Retinal pigment epithelial cell (primary cell): ENCODE measurements at places on chromosomes 12 and 14.

DNA sequence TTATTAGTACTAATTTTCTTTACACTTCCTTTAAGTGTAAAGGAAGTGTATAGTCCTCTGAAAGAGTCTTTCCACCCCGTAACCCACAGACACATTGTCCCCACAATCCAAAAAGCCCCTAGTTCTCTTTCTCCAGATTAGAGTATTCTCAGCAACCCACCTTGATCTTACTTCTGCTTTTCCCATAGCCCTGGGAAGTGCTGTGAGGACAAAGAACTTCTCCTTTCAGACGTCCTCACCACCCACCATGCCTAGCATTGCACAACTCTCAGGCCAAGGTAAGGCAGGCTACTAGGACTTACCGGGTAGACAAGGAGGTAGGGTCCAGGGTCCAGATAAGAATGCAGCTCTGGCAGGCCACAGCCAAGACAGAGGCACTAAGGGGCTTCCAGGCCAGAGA, 7.4 kb downstream of the AAAS start:
- no peak for DNase-seq

GRCh38 chr12:85036733-85037132, 582 bp downstream of the LRRIQ1 start:
- DNase-seq = no peak

DNA sequence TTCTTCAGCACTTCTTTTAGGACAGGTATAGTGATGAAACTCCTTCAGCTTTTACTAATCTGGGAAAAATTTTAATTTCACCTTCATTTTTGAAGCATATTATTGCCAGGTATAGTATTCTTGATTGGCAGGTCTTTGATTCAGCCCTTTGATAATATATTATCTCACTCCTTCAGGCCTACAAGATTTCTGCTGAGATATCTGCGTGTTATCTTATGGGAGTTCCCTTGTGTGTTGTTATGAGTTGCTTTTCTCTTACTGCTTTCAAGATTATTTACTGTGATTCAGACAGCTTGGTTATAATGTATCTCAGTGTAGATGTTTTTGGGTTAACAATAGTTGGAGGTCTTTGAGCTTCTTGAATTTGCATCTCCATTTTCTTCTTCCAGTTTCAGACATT, 87.4 kb downstream of the ATF7IP start:
- no peak for DNase-seq

DNA sequence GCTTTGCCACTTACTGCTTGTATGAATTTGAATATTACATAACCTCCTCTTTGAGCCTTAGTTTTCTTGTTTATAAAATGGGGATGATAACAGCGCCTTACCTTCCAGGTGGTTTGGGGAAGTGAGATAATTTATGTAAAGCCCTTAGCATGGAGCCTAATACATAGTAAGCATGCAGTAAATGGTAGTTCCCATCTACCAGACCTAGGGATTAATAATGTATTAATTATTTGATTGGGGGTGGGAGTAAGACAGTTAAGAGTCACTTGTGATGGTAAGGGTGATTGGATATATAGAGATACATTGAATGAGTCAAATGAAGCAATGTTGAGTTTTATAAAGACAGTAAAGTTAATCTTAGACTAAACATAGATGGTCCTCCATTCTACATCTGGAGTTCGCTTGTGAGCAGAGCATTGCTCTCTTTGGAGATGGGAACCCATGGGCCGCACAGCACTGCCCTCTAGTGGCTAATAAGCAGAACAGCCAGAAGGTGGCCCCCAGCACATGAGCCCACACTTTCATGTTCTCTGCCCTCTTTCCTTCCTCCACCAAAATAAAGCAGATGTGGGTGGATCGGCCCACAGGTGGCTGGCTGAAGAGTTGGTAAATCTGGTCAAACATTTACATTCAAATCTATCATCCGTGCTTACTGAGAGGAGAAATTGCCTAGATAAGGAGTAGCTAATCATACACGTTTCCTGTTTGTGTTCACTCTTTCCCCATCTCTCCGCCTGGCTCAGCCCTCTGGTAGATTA, 26.5 kb upstream of the TAMALIN start:
- no peak for DNase-seq

DNA sequence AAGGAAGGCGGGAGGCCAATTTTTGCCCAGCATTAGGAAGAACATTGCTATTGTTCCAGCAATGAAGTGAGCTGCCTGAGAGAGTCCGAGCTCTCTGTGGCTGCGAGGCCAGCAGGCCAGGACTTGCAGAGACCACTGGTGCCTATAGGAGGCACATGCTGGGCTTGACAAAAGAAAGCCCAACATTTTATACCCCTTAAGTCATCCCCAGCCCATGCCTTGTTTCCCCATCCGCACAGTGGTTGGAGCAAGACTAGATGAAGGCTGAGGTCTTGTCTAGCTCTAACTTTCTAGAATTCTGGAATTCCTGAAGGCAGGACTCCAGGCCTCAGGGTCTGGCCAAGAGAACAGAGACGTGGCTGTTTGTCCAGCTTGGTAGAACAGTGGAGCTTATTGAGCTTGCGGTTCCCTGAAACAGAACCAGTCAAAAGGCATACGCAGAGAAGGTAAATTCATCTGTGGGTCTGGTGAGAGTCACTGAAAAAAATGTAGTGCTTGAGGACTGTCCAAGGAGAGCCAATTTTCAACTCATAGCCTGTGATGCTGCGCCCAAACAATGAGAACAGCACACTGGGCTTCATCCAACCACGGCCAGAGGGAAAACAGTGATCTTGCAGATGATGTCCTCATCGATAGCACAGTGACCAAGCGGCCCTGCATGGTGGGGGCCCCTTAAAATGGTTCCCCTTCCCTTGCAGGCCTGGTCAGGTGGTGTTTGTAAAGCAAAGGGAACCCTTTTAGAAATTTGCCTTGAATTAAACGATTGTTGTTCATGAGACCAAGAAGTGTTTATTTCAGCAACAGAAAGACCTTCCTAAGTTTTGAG, 27.1 kb upstream of the COL2A1 start:
- no peak for DNase-seq

DNA sequence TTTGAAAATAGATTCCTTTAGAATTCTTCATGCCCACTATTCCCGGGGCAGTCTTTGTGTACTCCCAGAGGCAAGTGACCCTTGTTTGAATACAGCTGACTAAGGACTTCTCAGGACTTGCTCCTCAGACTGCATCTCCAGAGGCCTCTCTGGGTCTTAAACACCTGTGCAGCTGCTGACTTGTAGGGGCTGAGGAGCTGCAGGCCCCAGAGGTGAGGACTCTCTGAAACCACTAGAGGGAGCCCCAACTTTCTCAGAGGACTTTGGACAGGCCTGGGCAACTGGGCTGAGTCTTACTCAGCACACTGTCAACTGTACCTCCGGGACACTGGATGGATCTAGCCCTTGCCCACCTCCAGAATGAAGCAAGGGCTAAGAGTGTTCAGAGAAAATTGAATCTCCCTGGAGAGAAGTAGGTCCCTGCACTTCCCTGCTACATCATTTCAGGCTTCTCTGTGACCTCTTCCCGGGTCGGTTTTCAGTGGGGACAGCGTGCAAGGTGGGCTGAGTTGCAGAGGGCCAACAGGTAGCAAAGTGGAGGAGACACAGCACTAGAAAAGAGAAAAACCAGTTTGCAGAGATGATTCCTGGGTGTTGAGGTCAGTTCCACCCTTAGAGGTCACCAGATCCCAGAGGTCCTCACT, 164.6 kb downstream of the TMEM117 start:
- peak; percentile 16 for DNase-seq
